ENCODE measurements at places on chromosomes 13 and 19.
A peak's percentile ranks its signal among the peaks of the same experiment; 100 is the strongest.

DNA sequence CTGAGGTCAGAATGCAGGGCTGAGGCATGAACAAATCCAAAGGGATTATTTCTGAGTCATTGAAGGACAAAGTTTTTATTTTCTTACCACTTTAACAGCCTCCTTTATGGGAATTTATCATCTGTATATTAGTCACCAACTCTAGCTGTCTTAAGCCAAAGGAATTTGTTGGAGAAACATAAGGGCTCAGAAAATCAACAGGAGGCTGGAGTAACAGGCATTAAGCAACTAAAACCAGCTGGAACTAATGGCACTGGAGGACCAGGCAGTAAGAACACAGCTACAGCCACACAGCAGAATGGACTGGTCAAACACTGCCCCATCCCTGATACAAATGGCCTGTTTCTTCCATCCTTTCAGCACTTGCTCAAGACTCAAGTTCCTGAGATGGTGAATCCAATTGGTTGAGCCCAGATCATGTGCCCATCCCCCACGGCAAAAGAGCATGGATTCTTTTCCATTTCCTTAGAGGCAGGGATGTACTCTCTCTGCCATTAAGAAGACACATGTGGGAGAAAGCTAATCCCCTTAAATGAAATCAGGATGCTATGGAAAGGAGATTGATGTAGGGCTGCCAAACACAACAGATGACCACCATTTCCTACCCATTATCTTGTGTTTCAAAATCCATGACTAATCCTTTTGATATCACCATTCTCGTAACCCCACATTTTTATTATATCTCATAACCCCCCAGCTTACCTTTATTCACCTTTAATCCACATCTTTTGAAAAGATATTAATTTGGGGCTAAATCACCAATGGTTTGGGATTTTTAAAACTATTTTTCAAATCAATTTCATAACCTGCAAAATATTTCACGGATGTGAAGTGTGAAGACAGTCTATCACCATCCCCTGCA, 157.0 kb upstream of the FNDC3A start:
- DNase-seq: no peak

DNA sequence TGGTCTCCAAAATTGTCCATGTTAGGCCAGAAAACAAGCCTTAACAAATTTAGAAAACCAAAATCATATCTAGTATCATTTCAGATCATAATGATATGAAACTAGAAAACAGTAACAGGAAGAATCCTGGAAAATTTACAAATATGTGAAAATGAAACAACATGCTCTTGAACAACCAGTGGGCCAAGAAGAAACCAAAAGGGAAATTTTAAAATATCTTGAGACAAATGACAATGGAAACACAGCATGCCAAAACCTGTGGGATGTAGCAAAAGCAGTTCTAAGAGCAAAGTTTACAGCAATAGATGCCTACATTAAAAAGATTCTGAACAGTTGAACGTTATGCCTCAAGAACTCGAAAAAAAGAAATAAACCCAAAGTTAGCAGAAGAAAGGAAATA, 32.6 kb downstream of the VWA8 start:
- DNase-seq: no peak

DNA sequence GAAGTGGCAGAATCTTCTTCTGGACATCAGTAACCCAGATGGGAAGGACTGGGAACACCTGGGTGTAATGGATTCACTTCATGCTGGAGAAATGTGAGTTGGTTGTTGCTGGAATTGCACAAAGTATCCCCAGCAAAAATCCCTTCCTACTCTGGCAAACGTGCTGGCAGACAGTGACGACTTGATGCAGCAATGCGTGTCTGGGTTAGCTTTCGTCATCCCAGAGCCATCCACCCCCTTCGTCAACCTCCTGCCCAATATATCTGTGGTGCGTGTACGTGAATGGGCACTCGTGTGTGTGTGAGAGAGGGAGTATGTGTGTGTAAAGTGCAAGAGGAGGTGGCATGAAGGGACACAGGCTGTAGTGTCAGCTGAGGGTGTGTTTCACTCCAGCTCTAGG, 70.9 kb downstream of the TM9SF2 start:
- no peak for DNase-seq

DNA sequence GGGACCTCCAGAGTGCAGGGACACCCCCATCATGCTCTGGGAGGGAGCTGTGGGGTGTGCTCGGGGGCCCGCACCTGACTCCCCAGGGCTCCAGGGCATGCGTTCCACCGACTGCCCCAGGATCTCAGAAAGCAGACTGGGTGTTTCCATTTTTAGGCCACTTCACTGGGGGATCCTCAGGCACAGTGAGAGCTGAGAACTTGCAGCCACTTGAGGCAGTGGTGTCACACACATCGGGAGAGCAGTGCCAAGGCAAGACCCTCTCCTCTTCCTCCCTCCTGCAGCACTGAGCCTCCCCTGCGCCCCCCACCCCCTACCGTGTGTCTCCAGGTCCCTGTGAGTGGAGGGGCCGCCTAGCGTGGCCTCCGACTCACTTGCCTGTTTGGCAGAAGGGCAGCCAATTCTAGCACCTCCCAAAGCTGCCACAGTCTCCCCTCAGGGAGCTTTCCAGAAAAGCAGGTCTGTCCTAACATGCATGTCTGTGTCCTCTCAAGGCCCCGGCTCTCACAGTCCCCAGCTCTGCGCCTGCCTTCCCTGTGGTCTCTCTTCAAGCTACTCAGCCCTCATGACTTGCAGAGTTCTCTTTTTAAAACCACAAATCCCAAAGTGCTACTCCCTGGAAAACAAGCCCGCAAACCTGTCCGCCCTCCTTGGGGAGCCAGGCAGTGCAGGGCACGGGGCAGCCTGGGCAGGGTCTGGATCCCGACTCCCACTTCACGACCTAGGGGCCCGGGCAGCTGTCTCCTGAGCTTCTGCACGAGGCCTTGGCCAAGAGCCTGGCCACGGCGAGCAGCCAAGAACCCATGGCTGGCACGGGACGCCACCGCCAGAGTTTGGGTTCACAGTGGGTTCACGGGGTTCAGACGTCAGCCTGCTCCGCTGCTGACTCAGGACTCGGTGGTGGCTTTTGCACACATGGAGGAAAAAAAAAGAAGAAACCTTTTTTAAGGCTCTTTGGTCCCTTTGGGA, 94.1 kb downstream of the STK24 start:
- DNase-seq: no peak

DNA sequence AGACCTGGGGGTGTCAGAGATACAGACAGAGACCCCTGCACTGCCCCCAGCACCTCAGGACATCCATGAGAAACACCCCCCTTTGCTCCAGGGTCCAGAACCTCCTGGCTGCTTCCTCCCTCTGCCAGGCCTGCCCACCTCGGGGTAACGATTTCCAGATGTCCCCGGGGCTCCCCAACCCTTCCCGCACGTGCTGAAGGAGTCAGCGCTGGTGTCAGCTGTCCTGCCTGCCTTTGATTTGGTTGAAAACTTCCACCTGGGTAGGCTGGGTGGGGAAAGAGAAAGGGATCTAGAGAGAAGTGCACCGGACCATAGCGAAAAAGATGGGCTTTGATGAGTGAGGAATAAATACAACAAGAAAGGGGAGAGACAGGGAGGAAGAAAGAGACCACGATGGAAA, 1.5 kb upstream of the CGB7 start:
- DNase-seq: no peak

DNA sequence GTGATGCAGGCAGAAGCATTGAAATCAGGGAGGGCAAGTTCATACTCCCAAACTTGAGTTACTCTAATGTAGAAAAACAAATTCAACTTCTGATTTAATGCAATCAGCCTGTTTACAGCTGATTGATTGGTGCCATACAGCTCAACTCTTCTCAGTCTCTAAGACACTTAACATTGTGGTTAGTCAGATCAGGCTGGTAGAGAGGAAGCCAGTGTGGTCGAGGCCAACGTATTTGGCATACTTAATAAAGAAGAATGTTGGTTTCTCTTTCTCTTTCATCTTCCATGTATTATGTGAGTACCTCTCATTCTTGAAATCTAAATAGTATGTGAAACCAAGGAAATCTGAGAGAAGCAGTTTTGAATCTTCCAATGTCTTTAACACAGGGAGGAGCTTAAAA, 255.0 kb upstream of the SLITRK1 start:
- peak; percentile 5 for DNase-seq

DNA sequence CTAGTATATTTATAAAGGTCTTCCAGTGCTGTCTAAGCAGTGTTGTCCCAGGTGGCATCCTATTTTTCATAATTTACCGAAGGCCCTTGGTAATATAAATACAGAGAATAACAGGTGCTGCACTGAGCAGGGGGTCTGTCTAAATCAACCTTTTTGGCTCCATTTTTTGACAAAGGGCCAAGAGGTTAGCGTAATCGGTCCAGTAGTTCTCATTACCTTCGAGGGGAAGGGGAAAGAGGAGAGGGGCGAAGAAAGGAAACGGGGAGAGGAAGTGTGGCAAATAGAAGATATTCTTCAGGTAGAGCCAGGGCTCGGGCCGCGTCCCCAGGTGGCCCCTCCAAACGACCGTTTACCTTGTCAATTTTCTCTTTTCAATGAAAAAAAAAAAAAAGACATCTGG, 749 bp upstream of the PAN3 start:
- DNase-seq: peak; percentile 43

GRCh38 chr19:33419788-33420130, 46.2 kb downstream of the CEBPG start:
- DNase-seq: no peak

DNA sequence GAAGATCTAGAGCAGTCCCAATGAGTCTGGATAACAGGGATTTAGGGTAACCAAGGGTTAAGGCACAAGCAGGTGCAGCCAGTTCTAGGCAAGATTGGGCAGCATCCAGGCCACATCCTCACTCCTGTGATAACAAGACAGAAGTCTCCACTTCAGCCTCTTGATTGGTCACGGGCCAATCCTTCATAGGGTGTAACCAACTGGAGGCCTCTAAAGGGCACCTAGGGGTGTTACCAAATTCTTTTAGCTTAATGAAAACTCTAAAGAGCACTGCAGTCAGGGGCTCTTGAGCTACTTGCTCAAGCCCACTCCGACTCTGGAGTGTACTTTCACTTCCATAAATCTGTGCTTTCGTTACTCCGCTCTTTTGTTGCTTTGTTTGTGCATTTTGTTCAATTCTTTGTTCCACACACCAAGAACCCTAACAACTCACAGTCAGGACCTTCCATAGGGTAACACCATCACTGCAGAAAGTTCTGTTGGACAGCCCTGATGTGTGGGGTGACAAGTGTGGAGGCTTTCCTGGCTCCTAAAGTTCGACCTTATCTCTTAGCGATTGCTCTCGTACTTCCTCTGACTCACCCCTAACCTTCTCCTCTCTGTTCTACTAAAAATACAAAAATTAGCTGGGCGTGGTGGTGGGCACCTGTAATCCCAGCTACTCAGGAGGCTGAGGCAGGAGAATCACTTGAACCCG, 36.1 kb downstream of the ZSWIM9 start:
- peak; percentile 93 for DNase-seq

DNA sequence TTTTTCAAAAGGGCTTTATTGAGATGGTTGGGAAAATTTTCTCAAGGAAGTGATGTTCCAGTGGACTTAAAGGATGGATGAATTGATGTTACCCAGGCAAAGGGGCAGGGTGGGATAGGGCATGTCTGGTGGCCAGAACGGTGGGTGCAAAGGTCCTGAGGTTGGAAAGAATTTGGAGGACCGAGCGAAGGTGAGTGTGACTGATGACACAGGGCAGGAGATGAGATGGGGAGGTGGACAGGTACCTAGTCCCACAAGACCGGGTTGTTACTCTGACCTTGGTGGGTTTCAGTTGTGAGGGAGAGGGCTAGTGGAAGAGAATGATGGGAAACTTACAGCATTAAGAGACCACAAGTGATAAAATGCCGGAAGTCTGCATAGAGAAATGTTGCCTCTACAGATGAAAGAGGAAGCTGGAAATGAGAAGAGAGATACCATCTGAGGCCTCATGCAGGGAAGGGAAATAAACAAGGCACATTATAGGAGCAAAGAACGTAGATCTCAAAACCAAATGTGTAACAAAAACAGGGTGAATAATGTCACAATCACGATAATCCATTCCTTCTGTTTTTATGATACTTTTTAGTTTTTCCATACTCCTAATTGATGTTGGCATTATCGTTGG, 4.5 kb downstream of the ADGRE1 start:
- DNase-seq: peak; percentile 16

- DNase-seq: peak; percentile 47
These were observed 3.5 kb downstream of the FSTL3 start for GRCh38 chr19:679418-680286.

DNA sequence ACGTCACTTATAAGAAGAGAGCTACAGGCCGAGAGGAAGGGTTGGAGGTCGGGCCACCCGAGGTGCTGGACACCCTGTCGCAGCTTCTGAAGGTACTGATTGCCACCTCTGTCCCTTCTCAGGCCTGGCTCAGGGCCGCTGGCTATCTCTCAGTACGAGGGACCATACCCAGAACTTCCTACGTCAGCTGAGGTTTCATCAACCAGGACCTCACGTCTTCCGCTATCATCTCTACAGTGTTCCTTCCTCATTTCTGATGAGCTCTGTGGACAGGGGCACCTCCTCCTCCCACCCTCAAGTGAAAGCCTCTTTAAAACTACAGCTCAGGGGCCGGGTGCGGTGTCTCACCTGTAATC, 58.2 kb upstream of the USE1 start:
- no peak for DNase-seq

DNA sequence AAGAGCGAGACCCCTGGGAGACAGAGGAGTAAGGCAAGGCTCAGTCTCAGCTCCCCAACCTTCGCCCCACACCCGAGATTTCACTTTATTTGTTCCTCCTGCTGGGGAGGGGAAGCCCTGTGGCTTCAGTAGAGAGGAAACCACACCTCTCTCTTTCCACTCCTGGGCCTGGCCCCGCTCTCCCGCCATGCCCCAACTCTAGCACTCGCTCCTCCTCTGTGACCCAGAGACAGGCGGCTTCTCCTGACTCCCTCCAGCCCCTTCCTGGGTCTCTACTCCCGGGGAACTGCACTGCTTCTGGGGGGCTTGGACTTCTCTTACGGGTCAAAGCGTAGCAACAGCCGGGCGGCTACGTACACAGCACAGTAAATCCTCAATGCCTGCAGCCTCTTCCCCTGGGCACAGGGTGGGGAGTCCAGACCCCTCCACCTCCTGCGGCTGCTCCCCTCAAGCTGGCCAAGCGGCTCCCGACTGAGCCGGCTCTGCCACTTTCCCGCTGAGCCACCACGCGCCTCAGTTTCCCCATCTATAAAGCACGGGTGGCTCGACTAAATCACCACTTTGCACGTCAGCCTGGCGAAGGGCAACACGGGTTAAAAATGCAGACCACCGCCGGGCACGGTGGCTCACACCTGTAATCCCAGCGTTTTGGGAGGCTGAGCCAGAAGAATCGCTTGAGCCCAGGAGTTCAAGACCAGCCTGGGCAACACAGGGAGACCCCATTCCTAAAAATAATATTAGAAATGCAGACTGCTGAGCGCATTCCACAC, 1.4 kb downstream of the RNF126 start:
- peak; percentile 69 for DNase-seq

- no peak for DNase-seq
These were observed 49.8 kb downstream of the BICRA start for GRCh38 chr19:47658431-47659348.

DNA sequence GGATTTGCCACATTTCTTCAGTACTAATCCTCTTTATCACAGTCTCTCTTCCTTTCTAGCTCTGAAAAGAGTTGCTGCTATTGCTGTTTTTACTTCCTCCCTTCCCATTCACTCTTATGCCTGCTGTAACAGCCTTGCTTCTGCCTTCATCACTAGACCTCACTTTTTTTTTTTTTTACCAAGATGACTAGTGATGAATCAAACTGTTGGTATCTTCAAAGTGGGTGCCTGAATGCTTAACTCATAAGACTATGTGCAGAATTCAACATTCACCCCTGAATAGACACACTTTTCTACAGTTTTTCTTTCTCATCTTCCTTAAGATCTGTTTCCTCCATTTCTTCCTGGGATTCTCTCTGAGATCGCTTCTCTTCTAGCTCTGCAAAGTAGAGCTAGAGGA, 217.2 kb upstream of the HTR2A start:
- DNase-seq: no peak

GRCh38 chr13:40585911-40586471, 80.5 kb downstream of the FOXO1 start:
- no peak for DNase-seq
